Smooth muscle cell of trachea (primary cell): ENCODE measurements at places on chromosomes 12 and 14. TPM values are rescaled to one million over a fixed set of nuclear protein-coding genes. Genes with fewer than 3 reads are reported as not detected.

MANSC1 gene
- total RNA-seq = 2.8 and 3.0 TPM in 2 replicates

P2RX2 gene
- not detected in 2 replicates for total RNA-seq

IAPP gene
- total RNA-seq = not detected in 2 replicates

GLI1 gene
- 1.2 and 1.6 TPM in 2 replicates for total RNA-seq

ZNF664 gene
- 32.4 and 37.5 TPM in 2 replicates for total RNA-seq

RNASE7 gene
- 0.17 TPM in 1 of 2 replicates, not detected in the other for total RNA-seq

TC2N gene
- total RNA-seq = 0.29 and 1.2 TPM in 2 replicates

MYBPC1 gene
- total RNA-seq = not detected in 2 replicates
